ENCODE measurements at places on chromosomes 7 and 10.

DNA sequence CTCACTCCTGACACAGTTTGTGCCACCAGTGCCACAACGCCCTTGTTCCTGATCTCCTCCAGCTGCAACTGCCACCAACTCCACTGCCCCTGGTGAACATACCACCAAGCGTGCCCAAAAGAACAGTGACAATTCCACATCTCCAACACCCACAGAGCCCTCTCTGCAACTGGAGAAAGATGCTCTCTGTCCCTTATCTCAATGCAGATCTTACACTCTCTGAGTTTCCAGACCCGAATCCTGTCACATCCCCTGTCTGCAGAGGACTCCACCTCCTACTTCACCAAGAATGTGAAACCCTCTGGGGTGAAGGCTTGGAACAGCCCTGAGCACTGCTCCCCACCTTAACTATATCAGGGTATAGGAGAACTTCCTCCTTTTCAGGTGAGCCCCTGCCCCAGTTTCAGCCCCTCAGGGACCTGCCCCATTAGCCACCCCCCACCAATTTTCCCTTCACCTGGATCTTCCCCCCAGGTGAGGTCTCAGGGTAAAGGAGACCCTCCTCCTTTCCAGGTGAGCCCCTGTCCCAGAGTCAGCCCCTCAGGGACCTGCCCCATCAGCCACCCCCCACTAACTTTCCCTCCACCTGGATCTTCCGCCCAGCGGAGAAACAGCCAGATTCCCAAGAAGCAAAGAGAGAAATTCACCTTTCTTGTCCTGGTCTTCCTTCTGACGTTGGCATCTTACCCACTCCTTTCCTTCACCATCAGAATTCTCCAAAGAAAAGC, 55.0 kb downstream of the CPXM2 start:
- DNase-seq = no peak

GRCh38 chr10:21753497-21754270, 219.7 kb downstream of the MLLT10 start:
- DNase-seq = no peak

- DNase-seq = no peak
Measured at GRCh38 chr10:73581918-73582317, 9.2 kb downstream of the USP54 start.

- peak; percentile 11 for DNase-seq
Measured at GRCh38 chr10:22712956-22713852, 1.2 kb downstream of the PIP4K2A start.

GRCh38 chr7:14988941-14989340, 86.4 kb upstream of the DGKB start:
- DNase-seq = no peak

GRCh38 chr7:102054158-102054557, 232.5 kb upstream of the SH2B2 start:
- no peak for DNase-seq

DNA sequence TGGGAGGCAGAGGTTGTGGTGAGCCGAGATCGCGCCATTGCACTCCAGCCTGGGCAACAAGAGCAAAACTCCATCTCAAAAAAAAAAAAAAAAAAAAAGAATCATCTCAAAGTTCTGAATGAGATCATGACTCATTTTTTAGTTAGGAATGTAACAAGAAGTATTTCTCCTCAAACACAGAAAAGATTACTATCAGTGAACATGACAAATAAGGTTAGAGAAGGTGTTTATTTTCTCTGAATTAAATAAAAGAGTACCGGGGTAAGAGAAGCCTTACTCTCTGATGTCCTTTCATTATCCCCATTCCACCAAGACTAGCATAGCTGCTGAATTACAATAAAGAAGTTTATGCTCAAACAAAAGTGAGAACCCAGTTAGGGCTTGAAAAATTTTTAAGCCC, 50.1 kb downstream of the IPMK start:
- DNase-seq = no peak

GRCh38 chr7:391411-391951, 101.5 kb downstream of the FOXL3 start:
- DNase-seq = no peak

GRCh38 chr7:27161721-27162560, 3.4 kb downstream of the HOXA9 start:
- no peak for DNase-seq

GRCh38 chr10:133557381-133557780, 8.0 kb downstream of the SYCE1 start:
- no peak for DNase-seq

GRCh38 chr7:76515999-76516443, 5.7 kb downstream of the UPK3B start:
- no peak for DNase-seq

- no peak for DNase-seq
Measured at GRCh38 chr7:135994466-135995205, 17.5 kb upstream of the MTPN start.

DNA sequence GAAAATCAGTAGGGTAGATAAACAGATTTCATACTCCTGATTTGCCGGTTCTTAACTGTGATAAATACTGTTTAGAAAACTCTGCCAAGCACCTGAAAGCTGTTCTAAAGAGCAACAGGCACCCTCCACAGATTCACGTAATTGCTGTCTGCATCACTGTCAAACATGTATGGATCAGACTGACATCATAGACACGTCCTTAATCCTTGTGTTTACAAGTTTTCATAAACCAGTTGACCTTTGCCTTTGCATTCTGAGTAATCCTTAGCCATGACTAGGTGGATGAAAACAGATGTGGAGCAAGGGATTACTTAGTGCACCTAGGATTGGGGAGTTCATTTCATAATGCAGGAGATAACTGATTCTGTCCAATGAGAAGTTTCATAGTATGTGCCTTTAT, 41.6 kb downstream of the SLC39A12 start:
- DNase-seq = no peak

GRCh38 chr7:30996256-30996655, 32.5 kb downstream of the GHRHR start:
- no peak for DNase-seq

GRCh38 chr10:86446440-86446839, 75.2 kb downstream of the WAPL start:
- DNase-seq = no peak

DNA sequence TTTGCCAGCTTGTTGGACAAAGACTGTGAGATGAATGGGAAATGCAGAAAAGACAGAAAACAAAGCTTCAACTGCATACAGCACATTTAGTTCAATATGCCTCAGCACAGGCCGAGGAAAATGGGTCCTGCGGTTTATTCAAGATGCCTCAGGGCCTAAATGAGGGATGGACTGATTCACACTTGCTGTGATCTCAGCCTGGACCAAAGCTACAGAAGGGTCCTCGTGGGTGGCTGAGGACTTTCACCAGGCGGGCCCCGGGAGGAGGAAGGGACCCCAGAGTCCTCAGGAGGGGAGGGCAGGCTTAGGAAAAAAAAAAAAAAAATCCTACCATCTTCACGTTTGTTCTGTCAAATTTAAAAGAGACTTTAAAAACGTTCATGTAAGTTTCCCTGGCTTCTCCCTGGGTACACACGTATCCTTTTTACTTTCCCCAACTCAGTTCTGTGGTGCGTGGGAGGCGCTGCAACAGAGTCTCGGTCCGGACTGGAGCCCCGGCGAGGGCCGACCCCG, 624 bp upstream of the ZNF783 start:
- no peak for DNase-seq

- no peak for DNase-seq
Measured at GRCh38 chr7:17009007-17009719, 127.4 kb upstream of the AGR3 start.

GRCh38 chr10:99941942-99942820, 67.6 kb downstream of the DNMBP start:
- no peak for DNase-seq

DNA sequence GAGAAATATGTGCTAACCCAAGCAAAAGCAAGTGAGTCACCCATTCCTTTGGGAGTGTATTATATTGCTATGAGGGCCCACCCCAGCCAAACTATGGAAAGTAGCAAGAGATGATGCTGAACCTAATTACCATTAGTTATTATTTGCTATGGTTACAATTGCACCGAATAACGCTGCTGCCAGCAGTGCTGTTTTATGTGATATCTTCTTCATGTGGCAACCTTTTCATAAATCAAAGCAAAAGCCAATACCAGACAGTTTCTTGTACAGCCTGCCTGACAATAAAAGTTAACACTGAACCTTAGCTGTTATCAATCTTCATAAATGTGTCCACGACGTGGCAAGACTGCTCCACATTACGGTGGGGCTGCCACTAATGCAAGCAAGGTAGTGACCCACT, 241.7 kb upstream of the PLXNA4 start:
- no peak for DNase-seq

- no peak for DNase-seq
Measured at GRCh38 chr7:30646154-30646553, 36.1 kb downstream of the CRHR2 start.

DNA sequence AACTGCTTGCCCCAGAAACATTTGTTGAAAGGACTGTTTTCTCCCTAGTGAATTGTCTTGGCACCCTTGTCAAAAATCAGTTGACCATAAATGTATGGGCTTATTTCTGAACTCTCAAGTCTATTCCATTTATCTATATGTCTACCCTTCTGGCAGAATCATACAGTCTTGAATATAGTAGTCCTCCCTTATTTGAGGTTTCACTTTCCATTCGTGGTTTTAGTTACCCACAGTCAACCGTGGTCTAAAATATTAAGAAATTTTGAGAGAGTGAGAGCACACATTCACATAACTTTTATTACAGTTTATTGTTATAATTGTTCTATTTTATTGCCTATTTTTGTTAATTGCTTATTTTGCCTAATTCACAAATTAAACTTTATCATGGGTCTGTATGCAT, 17.4 kb upstream of the CEP41 start:
- DNase-seq = no peak

GRCh38 chr7:157138424-157139110, at the start of gene UBE3C:
Gene UBE3C, plus strand, starts transcription at chr7:157138926. Its CDS starts 347 bp downstream, at chr7:157139273.
- peak; percentile 83 for DNase-seq

DNA sequence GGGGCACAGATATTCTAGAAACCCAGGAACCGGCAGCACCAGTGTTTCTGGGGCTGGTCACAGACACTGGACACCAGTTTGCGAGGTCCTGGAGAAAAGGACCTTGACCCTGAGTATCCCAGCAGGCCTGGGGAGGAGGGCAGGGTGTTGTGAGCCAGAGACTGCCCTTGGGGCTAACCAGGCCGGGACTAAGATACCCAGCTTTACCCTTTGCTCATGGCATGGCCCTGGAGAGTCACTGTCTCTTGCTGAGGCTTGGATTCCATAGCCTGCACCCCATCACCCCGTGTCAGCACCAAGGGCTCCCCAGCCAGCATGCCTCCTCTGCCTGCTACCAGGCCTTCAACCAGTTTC, 124.4 kb downstream of the COL26A1 start:
- no peak for DNase-seq

DNA sequence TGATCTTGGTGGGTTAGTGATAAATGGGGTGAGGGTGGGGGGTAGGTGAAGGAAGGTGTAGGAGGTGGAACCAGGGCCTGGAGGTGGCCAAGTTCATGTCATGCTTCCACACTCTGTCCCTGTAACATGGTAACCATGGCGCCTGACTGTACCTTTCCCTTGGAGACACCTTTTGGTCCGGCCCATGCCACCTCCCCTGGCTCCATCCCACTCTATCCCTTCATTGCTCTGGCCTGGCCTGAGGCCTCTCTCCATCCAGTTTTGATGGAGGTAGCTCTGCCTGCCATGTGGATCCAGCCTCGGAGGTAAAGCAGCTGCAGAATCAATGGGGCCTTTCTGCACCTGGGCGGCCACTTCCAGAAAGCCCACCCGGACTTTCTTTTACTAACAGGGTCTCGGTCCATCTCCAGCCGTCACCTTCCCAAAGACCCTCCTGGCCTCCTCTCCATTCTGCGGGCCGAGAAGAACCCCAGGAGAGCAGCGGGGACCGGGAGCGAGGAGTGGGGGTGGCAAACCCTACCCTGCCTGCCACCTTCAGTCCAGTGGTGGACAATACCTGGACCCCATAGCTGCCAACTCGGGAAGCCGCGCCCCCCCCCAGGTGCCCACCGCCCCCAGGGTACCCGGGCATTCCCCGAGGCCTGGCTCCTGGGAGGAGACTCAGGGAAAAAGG, 504 bp upstream of the TRRAP start:
- DNase-seq = no peak

DNA sequence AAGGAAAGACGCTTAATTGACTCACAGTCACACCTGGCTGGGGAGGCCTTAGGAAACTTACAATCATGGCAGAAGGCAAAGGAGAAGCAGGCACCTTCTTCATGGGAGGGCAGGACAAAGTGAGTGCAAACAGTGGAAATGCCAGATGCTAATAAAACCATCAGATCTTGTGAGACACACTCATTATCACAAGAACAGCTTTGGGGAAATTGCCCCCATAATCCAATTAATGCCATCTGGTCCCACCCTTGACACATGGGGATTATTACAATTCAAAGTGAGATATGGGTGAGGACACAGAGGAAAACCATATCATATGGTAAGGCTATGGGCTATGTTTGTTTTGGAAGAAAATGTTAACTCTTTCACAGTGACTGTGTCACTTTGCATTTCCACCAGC, 1272.5 kb upstream of the CELF2 start:
- no peak for DNase-seq

DNA sequence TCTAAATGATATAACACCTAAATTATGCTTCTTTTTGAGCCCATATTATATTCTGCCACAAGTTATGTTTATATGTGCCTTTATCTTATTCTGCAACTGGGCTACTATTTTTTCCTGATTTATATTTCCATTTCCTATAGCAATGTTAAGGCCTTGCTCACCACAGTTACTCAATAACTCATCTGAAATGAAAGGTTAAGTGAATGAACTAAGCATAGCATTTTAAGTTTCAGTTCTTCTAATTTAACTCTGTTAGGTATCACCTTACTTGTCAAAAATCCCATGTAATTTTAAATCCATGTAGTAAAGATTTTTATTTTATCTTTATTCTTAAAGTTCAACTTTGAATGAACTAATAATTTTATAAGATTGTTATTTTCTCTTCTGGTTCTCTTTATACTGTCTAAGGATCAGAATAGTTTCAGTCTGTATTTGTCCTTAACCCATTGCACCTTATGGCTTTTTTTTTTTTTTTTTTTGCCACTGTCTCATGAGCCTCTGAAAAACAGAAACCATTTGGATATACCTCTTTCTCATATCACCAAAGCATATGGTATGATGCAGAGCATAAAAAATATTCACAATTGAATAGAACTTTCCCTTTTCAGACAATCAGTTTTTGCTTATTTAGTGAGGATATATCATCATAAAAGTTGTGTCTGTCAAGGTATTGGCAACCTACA, 301.8 kb upstream of the ZWINT start:
- no peak for DNase-seq

GRCh38 chr7:145331522-145331921, 495.7 kb upstream of the TPK1 start:
- no peak for DNase-seq

DNA sequence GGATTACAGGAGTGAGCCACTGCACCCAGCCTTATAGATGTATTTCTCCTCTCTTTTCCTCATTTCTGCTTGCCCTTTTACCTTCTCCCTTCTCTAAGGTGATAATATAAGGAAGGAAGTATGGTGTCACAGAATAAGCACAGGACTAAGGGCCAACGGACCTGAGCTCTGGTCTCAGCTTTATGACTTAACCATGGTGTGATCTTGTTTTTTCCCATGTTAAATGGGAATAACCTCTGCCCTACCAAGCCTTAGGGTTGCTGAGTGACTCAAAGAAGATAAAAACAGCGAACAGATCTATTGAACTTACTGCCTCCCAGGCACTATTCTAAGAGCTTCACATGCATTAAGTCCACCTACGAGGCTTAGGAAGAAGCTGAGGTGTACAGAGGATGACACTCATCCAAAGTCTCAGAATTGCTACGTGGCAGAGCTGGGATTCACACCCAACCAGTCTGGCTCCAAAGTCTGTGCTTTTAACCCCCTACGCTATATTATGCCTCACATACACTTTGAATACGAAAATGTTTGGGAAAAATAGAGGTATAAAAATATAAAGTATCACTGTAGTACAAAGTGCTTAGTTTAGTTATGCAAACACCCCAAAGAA, 5.6 kb downstream of the UROS start:
- no peak for DNase-seq

GRCh38 chr10:12409161-12409560, 59.8 kb downstream of the CAMK1D start:
- DNase-seq = no peak
